Type B pancreatic cell (in vitro differentiated cells): ENCODE measurements at places on chromosomes 3 and 15.

DNA sequence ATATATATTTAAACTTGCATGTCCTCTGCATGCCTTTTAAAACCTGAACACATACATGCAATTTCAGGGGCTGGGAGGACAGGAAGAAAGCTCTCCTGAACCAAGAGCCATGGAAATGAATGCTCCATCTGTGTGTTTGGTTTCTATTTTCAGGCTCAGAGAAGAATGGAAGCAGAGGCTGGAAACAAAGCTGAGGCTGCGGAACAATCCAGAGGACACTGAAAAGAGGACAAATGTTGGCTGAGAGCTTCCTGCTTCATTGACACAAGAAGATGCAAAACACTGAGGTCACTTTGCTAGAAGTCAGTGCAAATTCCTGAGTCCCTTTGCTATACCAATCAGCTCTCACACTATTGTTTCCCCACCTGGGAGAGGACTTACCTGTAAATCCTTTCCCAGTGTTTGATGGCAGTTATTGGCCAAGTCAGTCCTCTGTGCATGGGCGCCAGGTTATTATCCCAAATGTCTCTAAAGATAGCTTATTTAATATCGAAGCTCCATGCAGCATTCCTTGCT, 12.7 kb downstream of the FAM240A start:
- DNase-seq: no peak

DNA sequence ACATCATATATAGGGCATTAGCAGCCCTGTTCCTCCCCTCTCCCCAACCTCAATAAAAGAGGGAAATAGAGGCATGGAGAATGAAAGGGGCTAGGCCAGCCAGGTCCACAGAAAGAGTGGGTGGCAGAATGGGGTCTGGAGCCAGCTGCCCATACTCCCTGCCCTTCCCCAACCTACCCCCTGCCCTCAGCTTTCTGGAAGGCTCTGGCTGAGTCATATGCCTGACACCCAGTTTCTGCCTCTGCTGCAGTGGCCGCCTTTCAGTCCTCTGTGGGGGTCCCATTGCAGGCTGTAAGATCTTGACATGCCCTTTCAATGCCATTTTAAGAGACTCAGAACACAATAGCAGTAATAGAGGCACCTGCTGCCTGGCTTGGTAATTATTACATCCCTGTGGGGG, 95.7 kb downstream of the LINGO1 start:
- no peak for DNase-seq

- no peak for DNase-seq
Measured at GRCh38 chr3:146712806-146713205, 107.7 kb upstream of the PLSCR5 start.

DNA sequence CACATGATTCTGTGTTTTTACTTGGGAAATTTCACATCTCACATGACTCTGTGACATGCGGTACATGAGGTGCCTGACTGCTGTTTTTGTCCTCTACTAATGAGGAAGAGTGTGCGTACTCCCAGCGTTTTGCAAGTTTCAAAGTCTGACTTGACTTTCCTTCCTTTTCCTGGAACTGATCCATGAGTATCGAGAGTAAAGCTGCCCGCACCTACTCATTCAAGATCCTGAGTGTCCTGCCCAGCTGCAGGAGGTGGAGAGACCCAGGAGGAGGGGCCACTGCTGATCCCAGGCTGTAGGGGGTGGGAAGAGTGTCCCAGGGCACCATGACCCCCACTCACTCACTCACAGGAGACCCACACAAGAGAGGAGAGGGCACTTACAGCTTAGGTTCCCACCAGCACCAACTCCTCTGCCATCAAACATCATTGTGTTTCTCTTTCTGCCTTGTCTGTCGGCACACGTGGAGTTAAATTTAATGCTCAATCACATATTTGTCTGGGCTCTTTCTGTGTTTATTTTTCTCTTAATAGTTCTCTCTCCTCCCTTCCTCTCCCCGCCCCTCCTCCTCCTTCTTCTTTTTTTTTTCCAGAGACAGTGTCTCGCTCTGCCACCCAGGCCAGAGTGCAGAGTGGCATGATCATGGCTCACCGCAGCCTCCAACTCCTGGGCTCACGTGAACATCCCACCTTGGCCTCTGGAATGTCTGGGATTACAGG, 1.4 kb downstream of the CCR5AS start:
- no peak for DNase-seq

DNA sequence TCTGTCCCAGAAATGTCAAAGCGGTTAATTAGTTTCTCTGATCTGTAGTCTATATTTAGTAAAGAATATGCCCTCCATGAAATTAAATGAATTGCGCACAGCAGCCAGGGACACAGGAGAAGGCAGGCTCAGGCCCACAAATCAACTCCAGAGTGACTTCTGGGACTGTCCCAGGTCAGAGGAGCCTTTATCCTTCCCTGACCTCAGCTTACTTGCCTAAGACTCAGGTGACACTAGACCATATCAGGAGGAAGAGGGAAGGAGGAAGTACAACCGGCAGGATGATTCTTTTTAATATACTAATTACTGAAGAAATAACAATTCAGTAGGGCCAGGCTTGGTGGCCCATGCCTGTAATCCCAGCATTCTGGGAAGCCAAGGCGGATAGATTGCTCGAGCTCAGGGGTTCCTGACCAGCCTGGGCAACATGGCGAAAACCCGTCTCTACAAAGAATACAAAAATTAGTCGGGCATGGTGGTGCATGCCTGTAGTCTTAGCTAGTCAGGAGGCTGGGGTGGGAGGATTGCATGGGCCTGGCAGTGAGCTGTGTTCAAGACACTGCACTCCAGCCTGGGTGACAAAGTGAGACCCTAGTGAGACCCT, 1.8 kb upstream of the GPR15 start:
- no peak for DNase-seq

GRCh38 chr15:96342406-96343112, 12.1 kb downstream of the NR2F2 start:
- DNase-seq: peak; percentile 72

DNA sequence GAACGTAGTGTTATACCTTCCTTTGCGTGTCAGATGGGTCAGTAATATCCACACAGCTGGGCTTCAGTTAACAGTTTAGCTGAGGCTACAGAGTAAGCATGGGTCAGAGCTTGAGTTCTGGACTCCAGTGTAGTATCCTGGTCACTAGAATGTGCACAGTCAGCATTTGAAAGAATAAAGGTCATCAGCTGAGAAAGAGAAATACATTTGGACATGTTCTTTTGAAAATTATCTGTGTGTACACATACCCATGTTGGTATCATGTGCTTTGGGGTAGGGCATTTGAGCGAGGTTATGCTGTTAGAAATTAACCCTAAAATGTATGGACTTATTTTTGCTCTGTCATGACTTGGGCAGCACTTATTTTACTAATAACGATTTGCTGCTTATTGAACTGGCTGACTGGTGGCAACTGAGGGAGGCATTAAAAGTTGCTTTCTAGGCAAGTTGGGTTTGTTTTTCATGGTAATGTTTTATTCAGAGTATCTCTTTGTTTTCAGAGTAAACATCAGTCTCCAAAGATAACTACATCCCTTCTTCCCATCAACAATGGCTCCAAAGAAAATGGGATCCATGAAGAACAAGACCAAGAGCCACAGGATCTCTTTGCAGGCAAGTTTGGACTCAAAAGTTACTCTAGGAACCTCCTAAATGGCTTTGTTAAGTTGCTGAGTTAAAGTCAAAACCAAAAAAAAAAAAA, 16.4 kb downstream of the SNX1 start:
- DNase-seq: no peak

GRCh38 chr3:46576-46975, 150.0 kb upstream of the CHL1 start:
- no peak for DNase-seq
